ENCODE measurements at places on chromosomes 5 and 9. TPM values are rescaled to one million over a fixed set of nuclear protein-coding genes. Genes with fewer than 3 reads are reported as not detected.

GBA2 gene
- 62.4 TPM for total RNA-seq

DMRTA1 gene
- total RNA-seq, result 2.8 TPM

HRH2 gene
- not detected for total RNA-seq

DNA sequence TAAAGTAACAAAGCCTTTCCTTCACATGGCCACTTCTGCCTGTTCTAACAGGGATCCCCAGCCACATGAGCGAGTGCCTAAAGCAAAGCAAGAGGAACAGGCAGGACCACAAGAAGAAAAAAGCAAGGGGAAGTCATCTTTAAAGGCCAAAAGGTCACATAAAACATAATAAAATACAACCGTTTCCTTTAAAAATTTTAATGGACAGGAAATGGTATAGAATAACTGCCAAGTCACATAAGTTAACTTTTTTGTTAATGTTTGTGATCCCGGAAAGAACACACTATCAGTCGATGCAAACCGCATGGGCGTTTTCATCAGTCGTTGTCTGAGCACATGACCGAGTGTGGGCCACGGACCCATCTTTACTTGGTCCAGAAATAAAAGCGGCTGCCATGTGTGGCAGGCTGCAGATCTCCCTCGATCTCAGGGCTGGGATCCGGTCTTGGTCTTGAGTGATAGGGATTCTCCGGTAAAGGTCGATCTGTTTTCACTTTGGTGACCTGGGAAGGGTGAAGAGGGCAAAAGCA is 15.6 kb downstream of the NDUFA8 start:
- peaks cover 11% of the 10 kb centered on the region for H3K4me1 ChIP-seq
- no peak overlapping the region for H3K27ac ChIP-seq
- H3K36me3 ChIP-seq, result peaks cover 8% of the 10 kb centered on the region
- DNase-seq, result no peak
- H3K27me3 ChIP-seq, result no peaks in the 10 kb centered on the region

DNA sequence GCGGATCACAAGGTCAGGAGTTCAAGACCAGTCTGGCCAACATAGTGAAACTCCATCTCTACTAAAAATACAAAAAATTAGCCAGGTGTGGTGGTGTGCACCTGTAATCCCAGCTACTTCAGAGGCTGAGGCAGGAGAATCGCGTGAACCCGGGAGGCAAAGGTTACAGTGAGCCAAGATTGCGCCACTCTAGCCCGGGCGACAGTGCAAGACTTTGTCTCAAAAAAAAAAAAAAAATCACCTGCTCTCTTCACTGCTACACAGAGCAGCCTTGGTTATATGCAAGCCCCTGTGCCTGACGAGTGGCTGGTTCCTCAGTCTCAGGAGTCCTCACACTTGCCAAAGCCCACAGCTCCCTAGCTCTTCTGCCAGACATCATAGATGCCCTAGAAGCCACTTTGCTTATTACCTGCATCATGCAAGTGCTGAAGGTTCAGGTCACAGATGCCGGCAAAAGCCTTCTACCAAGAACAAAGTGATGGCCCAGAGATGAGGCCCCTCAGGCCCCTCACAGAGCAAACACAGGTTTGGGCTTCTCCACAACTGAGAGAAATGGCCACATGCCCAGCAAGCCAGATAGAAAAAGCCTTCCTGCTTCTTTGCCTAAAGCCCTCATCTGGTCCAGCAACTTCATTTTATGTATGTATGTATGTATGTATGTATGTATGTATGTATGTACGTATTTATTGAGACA is 176.4 kb downstream of the AUH start:
- H3K4me3 ChIP-seq, result no peak overlapping the region
- H3K27me3 ChIP-seq, result no peaks in the 10 kb centered on the region
- peaks cover 18% of the 10 kb centered on the region for H3K4me1 ChIP-seq
- H3K36me3 ChIP-seq, result no peaks in the 10 kb centered on the region
- DNase-seq, result no peak

- no peaks in the 10 kb centered on the region for H3K27me3 ChIP-seq
- H3K27ac ChIP-seq, result no peak overlapping the region
- no peak for DNase-seq
- H3K36me3 ChIP-seq, result no peaks in the 10 kb centered on the region
- no peak overlapping the region for H3K4me3 ChIP-seq
- no peaks in the 10 kb centered on the region for H3K4me1 ChIP-seq
Measured at GRCh38 chr9:117772960-117773359, 68.8 kb downstream of the TLR4 start.

GRCh38 chr9:94945197-94946144 is 219.0 kb downstream of the AOPEP start:
- H3K27ac ChIP-seq, result no peak overlapping the region
- H3K4me1 ChIP-seq, result peaks cover 65% of the 10 kb centered on the region
- DNase-seq, result no peak
- H3K4me3 ChIP-seq, result no peak overlapping the region
- H3K36me3 ChIP-seq, result peaks cover 5% of the 10 kb centered on the region

GRCh38 chr9:104958751-104959150 is 30.8 kb upstream of the ABCA1 start:
- no peaks in the 10 kb centered on the region for H3K27me3 ChIP-seq
- H3K27ac ChIP-seq, result no peak overlapping the region
- H3K4me3 ChIP-seq, result no peak overlapping the region
- DNase-seq, result no peak

DNA sequence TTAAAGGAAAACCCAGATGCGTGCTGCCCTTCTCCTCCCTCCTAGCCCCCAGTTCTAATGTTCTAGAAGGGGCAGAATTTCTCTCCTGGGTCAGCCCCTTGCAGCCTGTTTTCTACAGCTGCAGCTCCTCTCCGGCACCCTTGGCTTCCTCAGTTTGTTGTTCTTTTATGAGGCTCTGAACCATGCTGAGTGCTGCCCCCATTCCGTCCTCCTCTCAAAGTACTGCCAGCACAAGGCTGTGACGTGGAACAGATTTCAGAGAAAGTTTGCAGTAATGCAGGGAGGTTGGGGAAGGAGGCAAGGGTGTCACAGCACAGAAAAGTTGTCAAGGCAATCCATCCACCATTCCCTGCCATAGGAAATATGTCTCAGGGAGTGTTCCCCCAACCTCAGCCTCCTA is 63.3 kb downstream of the RGS3 start:
- H3K27me3 ChIP-seq, result no peaks in the 10 kb centered on the region
- no peak overlapping the region for H3K4me3 ChIP-seq
- H3K36me3 ChIP-seq, result peaks cover 6% of the 10 kb centered on the region
- H3K4me1 ChIP-seq, result no peaks in the 10 kb centered on the region
- no peak for DNase-seq
- peak overlapping the region; percentile 52 for H3K27ac ChIP-seq

- H3K4me3 ChIP-seq, result no peak overlapping the region
- no peak for DNase-seq
- no peak overlapping the region for H3K27ac ChIP-seq
Measured at GRCh38 chr5:135235551-135236227, 163.3 kb downstream of the MACROH2A1 start.

GRCh38 chr5:154095904-154096303 is 57.1 kb downstream of the MFAP3 start:
- no peak overlapping the region for H3K4me3 ChIP-seq
- H3K27me3 ChIP-seq, result peaks cover 84% of the 10 kb centered on the region
- no peaks in the 10 kb centered on the region for H3K4me1 ChIP-seq

GRCh38 chr5:149749481-149750365 is 19.6 kb downstream of the PPARGC1B start:
- no peak overlapping the region for H3K27ac ChIP-seq
- H3K4me3 ChIP-seq, result no peak overlapping the region
- H3K27me3 ChIP-seq, result no peaks in the 10 kb centered on the region
- H3K4me1 ChIP-seq, result peaks cover 58% of the 10 kb centered on the region
- DNase-seq, result no peak
- H3K36me3 ChIP-seq, result peaks cover 4% of the 10 kb centered on the region
